Urinary bladder (tissue), 4 donors: ENCODE measurements at places on chromosomes 5 and 9. TPM values are rescaled to one million over a fixed set of nuclear protein-coding genes. Genes with fewer than 3 reads are reported as not detected.

Gene OTP
- not detected for total RNA-seq

Gene BHMT2
- total RNA-seq = 4.1 TPM

Gene DOCK2
- 19.1 TPM for total RNA-seq

Gene MPDZ
- 96.8 TPM for total RNA-seq

Gene TTF1
- 9.8 TPM for total RNA-seq

Gene MARCOL
- not detected for total RNA-seq

Gene PCDHB3
- total RNA-seq = 4.6 TPM

Gene NR6A1
- total RNA-seq = 1.4 TPM

Gene SERF1A
- 6.7 TPM for total RNA-seq

Gene PCDHB5
- total RNA-seq = 7.0 TPM

Gene PCDHGB6
- 12.0 TPM for total RNA-seq

Gene ELOVL7
- total RNA-seq = 2.6 TPM

Gene EEIG1
- total RNA-seq = 30.4 TPM

DNA sequence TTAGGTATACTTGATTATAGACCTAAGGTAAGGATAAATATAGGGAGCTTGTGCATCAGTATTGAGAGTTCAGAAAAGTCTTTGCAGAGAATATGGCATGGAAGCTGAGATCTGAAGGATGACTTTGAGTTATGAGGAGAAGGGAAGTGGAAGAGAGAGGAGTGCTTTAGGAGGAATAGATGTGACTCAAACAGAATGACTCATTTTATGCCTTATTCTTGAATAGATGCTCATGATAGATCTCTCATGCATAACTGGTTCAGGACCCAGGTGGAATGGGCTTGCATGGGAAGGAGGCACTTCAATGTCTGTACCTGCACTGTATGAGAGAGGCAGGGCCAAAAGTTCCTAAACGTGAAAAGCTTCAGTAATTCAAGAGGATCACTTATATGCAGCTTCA, 103.3 kb downstream of the CWC27 start:
- DNase-seq = no peak

DNA sequence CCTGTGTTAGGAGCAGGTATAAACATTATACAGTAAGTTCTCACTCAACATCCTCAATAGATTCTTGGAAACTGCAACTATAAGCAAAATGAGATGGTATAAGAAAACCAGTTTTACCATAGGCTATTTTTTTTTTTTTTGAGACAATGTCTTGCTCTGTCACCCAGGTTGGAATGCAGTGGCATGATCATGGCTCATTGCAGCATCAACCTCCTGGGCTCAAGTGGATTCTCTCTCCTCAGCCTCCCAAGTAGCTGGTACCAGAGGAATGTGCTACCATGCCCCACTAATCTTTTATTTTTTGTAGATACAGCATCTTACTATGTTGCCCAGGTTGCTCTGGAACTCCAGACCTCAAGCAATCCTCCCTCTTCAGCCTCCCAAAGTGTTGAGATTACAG, 50.1 kb upstream of the ADRB2 start:
- no peak for DNase-seq

DNA sequence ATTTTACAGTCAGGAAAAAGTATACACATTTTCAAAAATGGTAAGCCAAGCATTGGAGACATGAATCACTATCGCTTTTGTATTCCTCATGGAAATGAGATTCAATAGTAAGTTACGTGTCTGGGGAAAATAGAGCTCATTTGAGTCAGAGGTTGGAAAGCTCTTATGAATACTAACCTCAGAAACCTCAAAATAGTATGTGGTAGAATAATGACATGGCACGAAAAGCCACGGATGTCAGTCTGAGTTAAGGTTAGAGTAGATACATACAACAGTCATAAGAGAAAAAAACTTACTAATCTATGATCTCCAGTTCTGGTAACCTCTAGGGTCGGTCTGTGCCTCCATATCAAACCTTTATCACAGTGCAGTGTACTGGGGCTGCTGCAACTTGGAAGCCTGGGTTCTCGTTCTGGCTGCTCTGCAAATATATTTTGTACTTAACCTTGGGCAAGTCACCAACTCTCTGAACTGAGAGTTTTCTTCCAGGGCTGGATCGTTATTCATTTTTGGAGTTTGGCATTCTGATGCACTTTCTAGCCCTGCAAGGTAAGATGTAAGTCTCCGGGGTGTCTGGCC, 31.8 kb downstream of the MAP1B start:
- no peak for DNase-seq

DNA sequence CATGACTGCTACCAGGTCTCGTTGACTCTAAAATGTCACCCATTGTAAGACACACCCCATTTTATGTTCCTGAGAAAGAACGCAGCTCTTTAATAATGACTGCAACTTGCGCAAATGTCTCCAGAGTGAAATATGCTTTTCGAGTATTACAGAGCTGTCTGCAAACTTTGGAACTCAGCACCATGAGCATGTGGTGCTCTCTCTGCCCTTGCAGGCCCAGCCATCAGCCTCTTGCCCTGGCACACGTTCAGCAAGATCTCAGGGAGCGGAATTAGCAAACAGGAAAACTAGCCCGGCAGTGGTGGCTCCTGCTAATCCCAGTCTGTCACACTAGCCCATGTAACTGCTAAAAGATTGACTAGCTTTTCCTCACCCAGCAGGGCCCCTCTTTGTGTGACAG, 114.5 kb upstream of the SLC1A3 start:
- no peak for DNase-seq

- DNase-seq = no peak
Measured at GRCh38 chr5:179124853-179125788, 64.9 kb downstream of the ZNF354C start.

GRCh38 chr9:110309681-110310080, 28.0 kb downstream of the TXNDC8 start:
- DNase-seq = no peak

GRCh38 chr9:131657456-131657855, 82.4 kb downstream of the RAPGEF1 start:
- no peak for DNase-seq

GRCh38 chr9:130501639-130502038, 56.9 kb downstream of the ASS1 start:
- no peak for DNase-seq

GRCh38 chr9:2255128-2255527, 240.0 kb downstream of the SMARCA2 start:
- DNase-seq = no peak

- peak; percentile 47 for DNase-seq
Measured at GRCh38 chr9:86434039-86434726, 80.0 kb upstream of the TUT7 start.

- no peak for DNase-seq
Measured at GRCh38 chr5:93209476-93209875, 371.5 kb downstream of the NR2F1-AS1 start.

- DNase-seq = no peak
Measured at GRCh38 chr5:38752622-38753021, 93.2 kb upstream of the OSMR start.

GRCh38 chr5:100560860-100561259, 25.7 kb downstream of the FAM174A start:
- DNase-seq = no peak

DNA sequence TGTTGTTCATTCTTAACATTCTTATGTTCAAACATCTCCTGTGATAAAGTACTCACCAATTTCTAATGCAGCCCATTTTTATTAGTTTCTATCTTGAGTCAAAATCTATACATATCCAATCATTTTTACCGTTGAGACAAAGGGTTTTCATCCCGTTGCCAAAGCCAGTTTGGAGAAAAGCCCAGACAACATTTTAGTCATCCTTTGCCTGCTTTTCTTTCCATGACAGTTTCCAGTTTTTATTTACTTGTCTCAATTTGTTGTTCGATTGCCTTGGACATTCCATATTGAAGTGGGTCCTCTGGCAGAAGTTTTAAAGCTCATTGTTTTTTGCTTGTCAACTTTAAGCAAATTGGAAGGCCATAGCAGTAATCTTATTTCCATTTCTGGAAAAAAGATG, 123.9 kb downstream of the RAB3C start:
- no peak for DNase-seq

GRCh38 chr5:93993161-93993560, 251.8 kb upstream of the POU5F2 start:
- no peak for DNase-seq

DNA sequence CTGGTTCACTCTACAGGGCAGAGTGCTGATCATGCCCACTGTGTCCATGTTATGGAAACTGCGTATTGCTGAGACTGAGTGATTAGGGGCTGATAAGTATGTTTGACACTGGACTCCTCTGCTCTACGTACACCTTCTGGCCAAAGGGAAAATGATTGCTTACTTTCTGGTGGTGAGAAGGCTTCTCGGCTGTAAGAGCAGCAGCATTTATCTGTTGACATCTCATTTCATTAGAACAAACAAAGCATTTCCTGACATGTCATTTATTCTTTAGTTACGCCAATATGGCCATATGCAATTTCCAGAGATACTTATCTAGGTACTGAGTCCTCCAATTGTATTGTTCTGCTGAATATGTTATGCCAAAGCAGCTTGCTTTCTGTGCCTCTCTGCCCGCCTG, 5.6 kb downstream of the FAXDC2 start:
- peak; percentile 26 for DNase-seq

DNA sequence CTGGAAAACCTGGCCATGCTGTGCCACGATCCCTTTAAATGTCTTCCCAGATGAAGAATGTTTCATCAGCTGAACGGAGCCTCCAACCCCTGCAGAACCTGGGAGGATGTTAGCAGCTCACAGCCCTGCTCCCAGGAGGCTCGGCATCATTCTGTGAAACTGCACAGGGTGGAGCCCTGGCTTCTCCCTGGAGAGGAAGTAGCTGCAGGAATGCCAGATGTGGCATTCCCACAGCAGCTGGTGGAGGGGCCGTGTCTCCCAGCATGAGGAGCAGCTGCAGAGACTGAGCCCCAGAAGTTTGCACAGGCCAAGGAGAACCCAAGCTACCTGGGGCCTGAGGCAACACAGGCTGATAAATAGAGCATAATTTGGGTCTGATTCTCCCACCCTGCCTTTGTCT, 165.8 kb upstream of the MAP3K1 start:
- DNase-seq = no peak

- DNase-seq = no peak
Measured at GRCh38 chr9:98575379-98576346, 133.1 kb downstream of the GABBR2 start.

DNA sequence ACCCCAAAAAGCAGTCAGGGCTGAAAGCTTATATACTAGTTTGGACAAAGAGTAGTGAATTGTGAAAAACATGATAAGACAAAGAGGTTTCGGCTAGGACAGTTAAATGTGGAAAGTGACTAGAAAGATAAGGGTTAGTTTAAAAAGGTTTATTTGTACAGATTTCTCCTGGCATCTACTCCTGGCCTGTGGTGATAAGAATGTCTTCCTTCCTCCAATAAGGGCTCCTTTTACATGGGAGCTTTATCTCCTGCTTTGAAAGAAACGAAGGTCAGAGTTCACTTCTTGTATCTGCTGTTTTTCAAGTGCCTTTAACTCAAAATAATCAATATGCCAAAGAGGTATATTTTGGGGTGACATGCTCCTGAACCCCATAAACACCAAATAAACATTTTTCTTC, 776.1 kb upstream of the COX7C start:
- no peak for DNase-seq

- DNase-seq = no peak
Measured at GRCh38 chr9:127129718-127130085, 7.3 kb upstream of the ANGPTL2 start.

DNA sequence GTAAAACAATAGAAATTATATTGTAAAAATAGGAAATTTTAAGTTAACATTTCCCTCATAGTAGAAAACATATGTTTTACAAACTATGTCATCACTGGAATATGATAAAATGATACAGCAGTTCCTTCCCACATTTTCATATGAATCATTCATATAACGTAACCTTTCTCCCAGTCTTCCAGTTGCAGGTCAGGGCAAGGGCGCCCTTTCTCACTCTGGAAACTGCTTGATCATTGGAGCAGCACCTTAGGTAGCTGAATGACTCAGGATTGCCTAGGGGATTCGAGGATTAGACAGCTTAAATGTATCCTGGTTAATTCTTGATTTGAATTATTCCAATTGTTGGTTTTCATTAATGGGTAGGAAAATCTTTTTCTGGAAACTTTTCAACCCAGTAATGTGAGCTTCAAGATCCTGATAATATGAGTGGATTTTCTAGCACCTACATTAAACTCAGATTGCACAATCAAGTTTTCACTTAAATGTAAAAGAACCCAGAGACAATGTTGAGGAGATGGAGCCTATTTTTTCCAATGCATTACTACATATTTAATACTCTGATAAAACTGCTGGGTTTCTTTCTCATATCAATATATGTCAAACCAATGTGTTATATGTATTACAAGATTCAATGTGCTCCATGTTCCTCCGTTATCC, 32.6 kb upstream of the ANXA1 start:
- no peak for DNase-seq

- DNase-seq = no peak
Measured at GRCh38 chr5:179530069-179530998, 20.0 kb upstream of the RUFY1 start.

GRCh38 chr9:92488681-92489550, 6.6 kb upstream of the ASPN start:
- DNase-seq = no peak

- DNase-seq = no peak
Measured at GRCh38 chr9:11194246-11194645, 581.4 kb upstream of the PTPRD start.

DNA sequence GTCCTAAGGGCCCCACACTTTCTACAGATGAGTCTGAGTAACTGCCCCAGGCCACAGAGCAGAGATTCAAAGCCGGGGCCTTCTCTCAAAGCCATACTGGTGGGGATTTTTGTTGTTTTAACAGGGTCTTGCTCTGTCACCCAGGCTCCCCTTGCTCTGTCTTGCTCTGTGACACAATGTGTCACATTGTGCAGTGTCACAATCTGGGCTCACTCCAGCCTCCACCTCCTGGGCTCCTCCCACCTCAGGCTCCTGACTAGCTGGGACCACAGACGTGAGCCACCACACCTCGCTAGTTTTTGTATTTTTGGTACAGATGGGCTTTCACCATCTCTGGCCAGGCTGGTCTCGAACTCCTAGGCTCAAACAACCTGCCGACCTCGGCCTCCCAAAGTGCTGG, 8.6 kb downstream of the AGPAT2 start:
- no peak for DNase-seq

- DNase-seq = no peak
Measured at GRCh38 chr5:90168399-90168798, 241.2 kb downstream of the CETN3 start.

- no peak for DNase-seq
Measured at GRCh38 chr5:151686674-151687407, at the start of gene SPARC. SPARC (minus strand) TSS chr5:151686915; CDS start chr5:151676188, 10,727 bp downstream.

- DNase-seq = no peak
Measured at GRCh38 chr5:136350343-136350742, 15.0 kb downstream of the TRPC7 start.

DNA sequence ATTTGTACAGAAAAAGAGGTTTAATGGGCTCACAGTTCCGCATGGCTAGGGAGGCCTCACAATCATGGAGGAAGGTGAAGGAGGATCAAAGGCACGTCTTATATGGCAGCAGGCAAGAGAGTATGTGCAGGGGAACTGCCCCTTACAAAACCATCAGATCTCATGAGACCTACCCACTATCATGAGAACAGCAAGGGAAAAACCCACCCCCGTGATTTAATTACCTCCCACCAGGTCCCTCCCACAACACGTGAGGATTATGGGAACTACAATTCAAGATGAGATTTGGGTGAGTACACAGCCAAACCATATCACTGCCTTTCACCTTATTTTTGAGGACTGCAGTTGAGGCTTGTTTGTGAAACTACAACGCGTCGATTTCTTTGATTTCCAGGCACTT, 20.9 kb upstream of the NEUROG1 start:
- no peak for DNase-seq

GRCh38 chr5:44532981-44533380, 143.8 kb upstream of the FGF10 start:
- DNase-seq = no peak

GRCh38 chr5:101424530-101425175, 521.6 kb upstream of the ST8SIA4 start:
- no peak for DNase-seq

- no peak for DNase-seq
Measured at GRCh38 chr5:48192-48591, 43.8 kb upstream of the PLEKHG4B start.
